ENCODE measurements at places on chromosomes 6 and 20. TPM values are rescaled to one million over a fixed set of nuclear protein-coding genes. Genes with fewer than 3 reads are reported as not detected.

PPP1R14C gene
- total RNA-seq: 0.80 TPM

DNA sequence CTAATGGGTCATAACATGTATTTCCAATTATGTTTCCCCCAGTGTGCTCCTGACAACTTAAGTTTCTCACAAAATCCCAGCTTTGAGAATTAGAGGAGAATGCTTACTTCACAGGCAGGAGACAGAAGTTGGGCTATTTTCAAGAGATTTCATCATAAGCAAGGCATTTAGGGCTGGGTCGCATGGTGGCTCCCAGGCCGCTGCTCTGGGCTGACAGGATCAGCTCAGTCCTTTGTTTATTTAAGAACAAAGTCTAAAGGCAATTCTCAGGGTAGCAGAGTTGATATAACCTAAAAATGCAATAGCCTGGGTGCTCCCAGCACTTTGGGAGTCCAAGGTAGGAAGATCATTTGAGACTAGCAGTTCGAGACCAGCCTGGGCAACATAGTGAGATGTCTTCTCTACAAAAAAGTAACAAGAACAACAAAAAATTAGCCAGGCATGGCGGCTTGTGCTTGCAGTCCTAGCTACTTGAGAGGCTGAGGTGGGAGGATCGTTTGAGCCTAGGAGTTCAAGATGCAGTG, 10.9 kb downstream of the FOXQ1 start:
- DNase-seq: no peak

DNA sequence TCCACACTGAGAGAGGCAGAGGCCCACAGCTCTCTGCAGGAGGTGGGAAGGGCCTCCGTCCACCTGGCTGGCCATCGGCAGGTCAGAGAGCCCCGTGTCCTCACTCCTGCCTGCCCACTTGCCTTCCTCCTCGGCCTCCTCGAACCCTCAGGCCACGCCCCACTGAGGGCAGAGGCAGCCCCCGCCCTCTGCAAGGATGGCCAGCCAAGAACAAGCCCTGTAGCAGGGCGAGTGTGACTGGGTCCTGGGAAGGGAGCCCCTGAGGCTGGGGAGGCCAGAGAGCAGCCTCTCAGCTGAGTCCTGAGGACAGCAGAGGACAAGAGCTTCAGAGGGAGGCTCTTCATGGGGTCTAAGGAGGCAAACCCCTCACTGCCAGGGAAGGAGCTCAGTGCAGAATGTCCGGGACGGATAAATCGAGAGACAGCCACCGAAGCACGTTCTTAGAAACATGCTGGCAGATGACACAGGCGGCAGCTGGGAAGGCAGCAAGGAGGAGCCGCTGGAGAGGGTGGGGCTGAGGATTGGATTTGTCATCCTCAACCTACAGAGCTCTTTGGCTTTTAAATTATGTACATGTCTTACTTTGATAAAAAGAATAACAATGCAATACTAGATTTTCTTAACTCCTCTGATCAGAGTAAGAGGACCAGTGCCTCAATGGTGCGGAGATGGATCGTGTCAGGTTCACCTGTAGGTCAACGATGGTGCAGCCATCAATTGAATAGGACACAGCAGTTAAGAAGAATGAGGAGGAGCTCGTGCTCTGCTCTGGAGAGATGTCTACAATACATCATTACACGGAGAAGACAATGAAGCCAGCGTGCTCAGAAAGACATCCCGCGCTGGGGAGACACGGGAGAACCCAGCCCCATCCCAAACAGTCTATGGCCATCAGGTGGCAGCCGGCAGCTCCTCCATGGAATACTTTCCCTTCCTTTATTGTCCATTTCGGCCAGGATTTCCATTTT, 53.0 kb downstream of the GNAS-AS1 start:
- peak; percentile 3 for DNase-seq

DNA sequence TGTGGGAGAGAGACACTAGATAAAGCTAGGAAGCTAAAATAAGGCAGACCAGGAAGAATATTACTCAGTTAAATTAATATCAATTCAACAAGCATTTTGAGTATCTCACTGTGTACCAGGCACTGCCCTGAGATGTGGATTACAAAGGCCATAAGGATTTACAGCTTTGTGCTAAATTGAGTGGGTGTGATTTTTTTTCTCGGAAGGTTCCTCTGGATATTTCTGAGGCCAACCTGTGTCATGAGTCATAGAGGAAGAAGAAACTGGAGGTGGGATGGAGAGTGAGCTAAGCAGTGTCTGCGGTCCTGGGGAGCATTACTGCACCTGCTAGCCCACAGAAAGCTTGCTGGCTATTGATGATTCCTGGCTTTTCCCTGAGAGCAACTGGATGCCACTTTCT, 135.2 kb downstream of the RFPL4B start:
- DNase-seq: no peak

GRCh38 chr6:80388507-80388906, 282.0 kb downstream of the BCKDHB start:
- no peak for DNase-seq

All from HT1080 (cell line).